ENCODE measurements at places on chromosomes 3 and 15.

- no peak for DNase-seq
These were observed 301.0 kb upstream of the TBL1XR1 start for GRCh38 chr3:177498037-177498857.

GRCh38 chr15:60643555-60643954 lies 164.6 kb upstream of the ICE2 start:
- no peak for DNase-seq

DNA sequence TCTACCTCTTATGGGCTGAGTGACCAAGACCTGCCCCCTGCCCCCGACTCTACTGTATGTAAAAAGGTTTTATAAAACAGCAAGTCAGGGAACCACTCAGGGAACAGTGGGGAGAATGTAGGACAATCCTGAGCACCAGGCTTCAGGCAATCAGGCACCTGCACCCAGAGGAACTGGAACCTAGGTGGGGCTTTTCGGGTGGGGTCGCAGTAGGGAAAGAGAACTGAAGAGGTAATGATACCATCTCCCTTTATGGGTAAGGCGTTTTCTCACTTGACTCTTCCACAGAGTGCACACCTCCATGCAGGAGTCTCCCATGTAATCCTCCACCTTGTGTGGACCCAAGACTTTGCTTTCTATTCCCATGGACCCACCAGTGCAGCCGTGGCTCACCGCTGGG lies 45.8 kb downstream of the MYO1E start:
- no peak for DNase-seq

DNA sequence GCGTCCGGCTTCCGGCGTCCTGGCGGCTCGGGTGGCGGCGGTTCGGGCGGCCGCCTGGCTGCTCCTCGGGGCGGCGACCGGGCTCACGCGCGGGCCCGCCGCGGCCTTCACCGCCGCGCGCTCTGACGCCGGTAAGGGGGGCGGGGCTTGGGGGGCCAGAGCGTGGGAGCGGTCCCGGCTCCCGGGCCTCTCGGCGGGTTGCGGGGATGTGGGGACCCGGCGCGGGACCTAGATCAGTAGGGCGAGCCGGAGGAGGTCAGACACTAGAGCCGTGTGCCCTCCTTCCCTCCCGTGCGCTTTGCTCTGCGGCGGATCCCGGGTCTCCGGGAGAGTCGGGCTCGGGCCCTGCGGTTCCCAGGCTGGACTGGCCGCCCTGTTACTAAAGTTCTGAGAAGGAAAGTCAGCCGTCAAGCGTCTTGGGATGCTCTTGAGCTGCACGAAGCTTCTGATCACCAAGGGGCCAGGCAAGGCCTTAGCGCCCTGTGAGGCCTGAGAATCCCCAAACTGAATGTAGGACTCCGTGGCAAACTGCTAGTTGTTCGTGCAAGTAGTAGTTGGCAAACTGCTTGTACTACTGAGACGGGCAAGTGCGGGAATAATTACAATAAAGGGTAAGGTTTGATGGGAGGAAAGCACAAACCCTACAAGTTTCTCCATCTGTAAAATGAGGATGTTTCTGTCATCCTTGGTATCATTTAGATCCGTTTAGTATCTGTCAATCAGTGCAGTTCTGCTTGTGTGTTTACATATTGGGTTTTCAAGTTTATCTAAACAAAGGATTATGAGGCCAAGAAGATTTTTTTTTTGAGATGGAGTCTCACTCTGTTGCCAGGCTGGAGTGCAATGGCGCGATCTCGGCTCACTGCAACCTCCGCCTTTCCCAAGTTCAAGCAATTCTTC lies 587 bp downstream of the PIGX start:
- DNase-seq, result peak; percentile 69

- DNase-seq, result no peak
These were observed 42.8 kb downstream of the PTPN23 start for GRCh38 chr3:47423548-47424145.

DNA sequence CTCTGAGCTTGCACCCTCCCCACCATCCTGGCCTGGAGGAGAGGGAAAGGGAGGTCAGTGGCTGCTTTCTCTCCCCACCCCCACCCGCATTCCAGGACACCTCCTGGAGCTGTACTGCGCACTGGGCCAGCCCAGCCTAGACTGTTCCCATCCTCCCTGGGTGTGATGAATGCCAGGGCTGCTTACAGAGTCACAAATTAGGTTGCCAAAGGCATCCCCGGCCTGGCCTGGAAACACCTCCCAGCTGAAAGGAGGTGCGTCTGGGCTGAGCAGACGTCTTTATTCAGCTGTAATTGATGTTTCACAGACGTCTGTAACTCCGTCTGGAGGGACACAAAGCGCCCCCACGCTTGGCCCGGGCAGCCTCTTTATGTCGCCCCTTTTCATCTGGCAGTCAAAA lies 47.6 kb downstream of the RHCG start:
- peak; percentile 36 for DNase-seq

- DNase-seq, result no peak
These were observed at the start of gene DGKG for GRCh38 chr3:186361762-186362536. DGKG (minus strand) TSS chr3:186362234; CDS start chr3:186320459, 41,775 bp downstream.

GRCh38 chr15:49901996-49902684 lies 216.9 kb downstream of the ATP8B4 start:
- peak; percentile 51 for DNase-seq

GRCh38 chr3:51099794-51100535 lies 285.1 kb upstream of the MANF start:
- peak; percentile 63 for DNase-seq

DNA sequence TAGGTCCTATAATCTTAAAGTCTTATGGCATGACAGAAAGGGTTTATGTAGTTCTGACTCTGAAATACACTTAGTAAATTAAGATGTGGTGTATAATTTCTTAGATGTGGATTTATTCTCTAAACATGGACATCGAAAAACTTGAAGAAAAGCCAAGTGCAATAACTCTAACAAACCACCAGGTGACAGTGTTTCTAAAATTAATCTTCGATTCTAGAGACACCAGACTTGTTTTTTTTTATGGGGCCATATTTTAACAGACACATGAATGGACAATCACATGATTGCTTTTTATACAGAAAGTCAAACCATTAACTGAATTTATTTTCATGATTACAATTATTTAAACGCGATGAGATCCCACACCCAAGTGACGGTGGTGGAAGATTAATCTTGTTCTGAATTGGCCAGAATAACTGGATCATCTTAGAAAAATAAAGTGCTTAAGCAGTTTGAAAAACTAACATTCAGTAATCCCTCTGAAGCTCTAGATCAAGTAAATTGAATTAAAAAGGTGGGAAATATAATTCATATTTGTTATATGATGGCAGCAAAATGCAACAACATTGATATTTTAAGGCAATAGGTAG lies 305.1 kb downstream of the LSAMP start:
- DNase-seq, result peak; percentile 25

- peak; percentile 49 for DNase-seq
These were observed 123.0 kb downstream of the FAM43A start for GRCh38 chr3:194808640-194809097.

DNA sequence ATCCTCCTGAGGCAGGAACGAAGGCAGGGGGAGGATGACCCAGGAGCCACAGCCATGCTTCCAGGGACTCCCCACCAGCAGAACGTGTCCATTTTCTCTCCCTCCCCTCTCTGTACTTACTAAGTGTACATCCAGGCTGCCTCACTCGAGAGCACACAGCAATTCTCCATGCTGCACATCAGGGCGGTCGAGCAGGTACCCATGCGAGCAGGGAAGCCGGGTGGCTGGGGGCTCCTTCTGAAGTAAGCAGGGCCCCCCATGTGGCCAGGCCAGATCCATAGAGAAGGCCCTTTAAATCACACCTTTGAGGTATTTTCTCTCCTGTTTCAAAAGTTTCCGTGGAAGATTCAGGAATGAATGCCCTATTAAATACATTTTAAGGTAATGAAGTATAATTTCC lies 41.2 kb upstream of the SLC6A11 start:
- DNase-seq, result no peak

DNA sequence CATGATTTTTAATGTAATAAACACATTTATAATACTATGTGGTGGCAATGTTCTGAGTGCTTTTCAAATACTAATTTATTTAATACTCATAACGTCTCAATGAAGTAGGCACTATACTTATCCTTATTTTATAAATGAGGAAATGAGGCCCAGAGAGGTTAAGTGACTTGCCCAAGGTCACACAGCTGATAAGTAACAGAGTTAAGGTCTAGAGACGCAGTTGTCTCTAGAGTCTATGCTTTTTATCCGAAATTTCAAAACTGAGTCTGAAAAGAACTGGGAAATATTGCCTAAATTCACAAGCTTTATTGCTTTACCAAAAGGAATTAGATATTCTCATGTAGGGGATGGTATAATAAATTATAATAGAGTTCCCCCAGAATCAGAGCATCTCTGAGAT lies 31.4 kb upstream of the MAGEF1 start:
- no peak for DNase-seq

- DNase-seq, result no peak
These were observed 13.1 kb downstream of the MRPL47 start for GRCh38 chr3:179591313-179591712.

- DNase-seq, result peak; percentile 43
These were observed 738.8 kb upstream of the SGO1 start for GRCh38 chr3:20924646-20925385.

DNA sequence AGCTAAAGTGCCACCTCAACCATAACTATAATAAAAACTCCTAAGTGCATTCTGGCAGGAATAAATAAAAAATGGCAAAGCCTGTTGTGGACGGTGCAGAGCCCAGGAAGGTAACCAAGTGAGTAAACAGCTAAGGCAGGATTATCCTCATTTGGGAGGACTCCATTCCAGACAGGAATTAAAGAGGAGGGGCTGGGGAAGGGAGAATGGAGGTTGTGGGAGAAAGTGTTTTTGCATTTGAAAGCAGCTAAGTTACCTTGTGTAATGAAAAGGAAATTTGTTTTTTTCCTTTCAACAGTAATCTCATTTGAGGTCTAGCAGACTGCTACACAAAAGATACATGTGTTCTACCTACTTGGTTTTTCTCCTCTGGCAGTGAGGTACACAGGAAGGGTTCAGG lies 248.5 kb downstream of the TIGIT start:
- DNase-seq, result no peak

- DNase-seq, result no peak
These were observed 46.7 kb downstream of the ALCAM start for GRCh38 chr3:105413343-105413887.

DNA sequence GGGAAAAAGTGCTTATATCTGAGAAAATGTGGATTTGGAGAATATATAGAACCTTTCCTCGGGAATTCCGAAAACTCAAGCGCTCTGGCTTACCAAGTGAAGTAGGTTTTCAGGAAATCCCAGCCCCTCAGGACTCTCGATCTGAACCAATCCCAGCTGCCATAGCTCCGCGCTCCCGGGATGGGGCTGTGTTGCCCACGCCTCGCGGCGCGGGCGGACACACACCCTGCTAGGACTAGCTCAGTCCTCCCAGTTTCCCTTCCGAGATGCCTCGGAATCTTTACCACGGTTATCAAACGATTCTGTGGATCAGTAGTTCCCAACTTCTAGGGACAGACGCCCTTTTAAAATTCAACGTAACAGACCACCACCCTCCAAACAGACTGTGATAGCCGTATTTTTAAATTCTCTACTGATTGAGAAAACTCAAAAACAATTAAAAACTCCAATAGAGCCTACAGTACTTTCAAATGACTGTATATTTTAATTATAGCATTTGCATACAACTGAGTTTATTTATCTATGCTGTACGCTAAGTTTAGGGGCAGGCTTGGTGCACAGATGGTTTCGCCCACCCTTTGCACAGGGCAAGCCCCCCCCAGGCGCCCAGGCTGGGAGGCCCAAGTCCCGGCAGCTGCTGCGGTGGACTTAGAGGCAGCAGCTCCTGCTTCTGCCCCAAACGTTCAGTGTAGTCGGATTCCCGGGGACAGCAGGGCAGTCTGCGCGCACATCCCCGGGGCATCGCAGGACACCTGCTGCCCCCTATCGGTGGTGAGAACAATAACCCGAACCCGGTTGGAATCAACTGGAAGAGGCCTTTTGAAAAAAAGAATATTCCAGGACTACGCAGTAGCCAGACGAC lies 52.3 kb downstream of the CCDC54 start:
- DNase-seq, result peak; percentile 88

DNA sequence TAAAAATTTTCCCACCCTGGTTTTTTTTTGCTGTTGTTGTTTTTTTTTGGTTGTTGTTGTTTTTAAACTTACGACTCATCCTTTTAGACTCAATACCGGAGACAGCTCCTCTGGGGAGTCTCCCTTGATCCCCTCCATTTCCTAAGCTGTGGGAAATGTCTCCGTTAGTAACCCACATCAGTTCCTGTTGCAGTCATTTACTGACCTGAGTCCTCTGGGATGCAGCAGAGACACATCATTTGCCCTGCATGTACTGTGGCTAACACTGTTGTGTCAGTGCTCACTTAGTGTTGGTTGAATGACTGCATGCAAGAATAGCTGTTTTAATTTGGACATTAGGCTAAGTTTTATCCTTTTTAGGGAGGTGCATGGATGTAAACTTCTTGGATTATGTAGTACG lies 83.8 kb downstream of the MBNL1 start:
- no peak for DNase-seq

GRCh38 chr3:47414666-47415587 lies 34.1 kb downstream of the PTPN23 start:
- no peak for DNase-seq

- no peak for DNase-seq
These were observed 52.4 kb upstream of the RGMA start for GRCh38 chr15:93141371-93141794.

GRCh38 chr3:13566453-13566748 lies 17.5 kb downstream of the FBLN2 start:
- no peak for DNase-seq

DNA sequence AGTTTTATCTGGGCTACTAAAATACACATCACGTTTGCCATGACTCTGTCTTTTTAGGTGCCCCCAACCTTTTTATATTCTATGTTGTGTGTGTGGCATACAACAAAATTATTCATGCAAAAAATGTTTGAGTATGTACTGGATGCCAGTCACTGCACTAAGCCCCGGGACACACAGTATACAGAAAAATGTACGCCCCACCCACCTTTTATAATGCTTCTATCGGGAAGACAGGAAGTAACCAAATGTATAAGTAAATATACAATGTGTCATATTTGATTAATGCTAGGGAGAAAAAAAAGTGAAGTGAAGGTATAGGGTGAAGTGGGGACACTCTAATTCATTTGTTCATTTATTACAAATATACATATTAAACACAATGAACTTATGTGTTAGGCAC lies 503.4 kb upstream of the MDFIC2 start:
- no peak for DNase-seq

DNA sequence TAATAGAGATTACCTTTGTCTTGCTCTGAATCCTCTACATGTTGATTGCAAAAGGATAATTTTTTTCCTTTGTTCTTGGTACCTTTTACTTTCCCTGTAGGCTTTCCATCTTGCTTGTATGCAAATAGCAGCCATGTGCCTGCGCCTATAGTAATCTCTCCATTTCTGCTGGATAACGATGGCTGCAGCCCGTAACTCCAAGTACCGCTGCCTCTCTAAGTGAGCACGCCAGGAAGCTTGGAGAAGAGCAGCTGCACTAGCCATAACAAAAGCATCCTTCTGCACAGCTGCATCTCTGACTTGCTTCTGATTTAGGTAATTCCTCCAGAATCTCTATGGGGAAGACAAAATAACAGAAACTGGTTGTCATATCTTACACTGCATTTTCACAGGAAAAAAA lies 89.3 kb downstream of the NR2E3 start:
- DNase-seq, result no peak

GRCh38 chr15:64807751-64808222 lies 17.7 kb downstream of the PIF1 start:
- no peak for DNase-seq
